M059J (cell line): ENCODE measurements at places on chromosomes 13 and 19. TPM values are rescaled to one million over a fixed set of nuclear protein-coding genes. Genes with fewer than 3 reads are reported as not detected.

NPAS1 gene
- 0.37 and 0.39 TPM in 2 replicates for total RNA-seq

HOMER3 gene
- total RNA-seq: 105 and 141 TPM in 2 replicates

REXO1 gene
- total RNA-seq: 3.4 and 13.8 TPM in 2 replicates

BRSK1 gene
- 0.17 and 2.7 TPM in 2 replicates for total RNA-seq

IL11 gene
- total RNA-seq: 23.0 and 39.1 TPM in 2 replicates

ZIK1 gene
- total RNA-seq: 10.3 and 12.3 TPM in 2 replicates

OVOL3 gene
- 0.39 TPM in 1 of 2 replicates, not detected in the other for total RNA-seq

URAD gene
- total RNA-seq: not detected in 2 replicates

KL gene
- total RNA-seq: not detected in 2 replicates

SMIM44 gene
- not detected in 2 replicates for total RNA-seq

PDX1 gene
- total RNA-seq: not detected in 2 replicates

IGSF23 gene
- total RNA-seq: 0.22 and 0.81 TPM in 2 replicates

SGCG gene
- total RNA-seq: not detected in 2 replicates

OLFM2 gene
- 0.39 TPM in 1 of 2 replicates, not detected in the other for total RNA-seq

ZNF99 gene
- not detected in 2 replicates for total RNA-seq

CYP4F2 gene
- total RNA-seq: 1.6 and 1.8 TPM in 2 replicates

DNA sequence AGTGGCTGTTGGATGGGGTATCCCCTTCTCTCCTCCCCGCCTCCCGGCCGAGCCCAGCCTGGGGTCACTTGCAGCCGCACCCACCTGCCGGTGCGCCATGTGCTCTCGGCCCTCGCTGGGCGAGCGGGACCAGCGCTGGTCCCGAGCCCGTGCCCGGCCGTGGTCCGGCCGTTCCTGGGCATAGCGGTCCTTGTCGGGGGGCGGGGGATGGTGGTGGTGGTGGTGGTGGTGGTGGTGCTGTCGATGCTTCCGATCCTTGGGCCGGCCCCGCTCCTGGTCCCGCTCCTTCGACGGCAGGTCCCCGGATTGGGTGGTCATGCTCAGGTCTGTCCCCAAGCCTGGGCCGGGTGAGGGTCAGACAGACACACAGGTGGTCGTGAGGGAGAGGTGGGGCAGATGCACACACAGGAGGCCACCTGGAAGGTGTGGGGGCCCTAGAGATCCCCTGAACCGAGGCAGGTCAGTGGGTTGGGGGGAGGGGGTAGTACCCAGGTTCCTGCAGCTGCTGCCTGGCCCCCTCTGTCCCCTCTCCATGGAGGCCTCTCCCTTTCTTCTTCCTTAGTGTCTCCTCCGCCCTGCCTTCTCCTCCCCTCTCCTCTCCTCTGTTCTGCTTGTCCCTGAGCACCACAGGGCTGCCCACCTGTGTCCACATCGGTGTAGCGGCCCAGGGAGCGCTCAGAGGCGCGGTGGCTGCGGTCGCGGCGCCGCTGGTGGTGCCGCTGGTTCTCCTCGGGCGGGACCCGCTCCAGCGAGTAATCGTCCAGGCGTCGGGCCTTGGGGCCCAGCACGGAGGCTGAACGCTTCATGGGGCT lies 58.7 kb downstream of the IER2 start:
- DNase-seq: no peak

DNA sequence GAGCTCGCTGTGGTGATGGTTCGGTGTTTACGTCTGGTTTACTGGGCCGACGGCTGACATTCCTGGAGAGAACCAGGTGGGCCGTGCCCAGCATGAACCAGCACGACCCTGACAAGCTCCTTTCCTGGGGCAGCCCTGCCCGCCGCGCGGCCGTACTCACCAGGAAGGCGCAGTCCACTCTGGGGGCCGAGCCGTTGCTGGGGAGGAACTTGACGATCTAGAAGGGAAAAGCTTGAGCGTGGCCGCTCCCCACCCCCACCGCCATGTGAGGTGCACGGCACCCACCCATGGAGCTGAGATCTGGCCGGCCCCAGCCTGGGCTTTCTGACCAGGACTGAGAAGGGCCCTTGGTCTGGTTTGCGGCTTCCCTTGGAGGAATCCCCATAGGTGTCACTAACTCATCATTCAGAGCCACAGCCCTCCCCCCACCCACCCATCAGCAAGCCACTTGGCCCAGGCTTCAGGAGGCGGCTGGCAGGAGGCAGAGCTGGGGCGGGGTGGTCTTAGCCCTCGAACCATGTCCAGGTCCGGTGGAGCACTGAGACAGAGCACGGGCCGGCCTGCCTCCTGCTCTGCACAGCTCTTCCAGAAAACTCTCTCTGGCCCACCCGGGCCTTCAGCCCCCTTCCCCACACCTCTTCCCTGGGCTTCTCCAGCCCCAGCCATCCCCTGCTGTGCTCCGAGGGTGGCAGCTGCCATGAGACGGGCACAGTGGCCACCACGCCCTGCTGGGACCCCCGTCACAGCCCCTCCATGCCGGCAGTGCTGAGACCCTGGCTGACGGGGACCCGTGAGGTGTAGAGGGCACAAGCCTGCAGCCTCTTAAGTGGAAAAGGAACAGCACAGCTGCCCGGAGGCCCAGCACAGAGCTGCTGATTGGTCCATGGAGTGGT lies 6.2 kb downstream of the ATP4B start:
- no peak for DNase-seq

DNA sequence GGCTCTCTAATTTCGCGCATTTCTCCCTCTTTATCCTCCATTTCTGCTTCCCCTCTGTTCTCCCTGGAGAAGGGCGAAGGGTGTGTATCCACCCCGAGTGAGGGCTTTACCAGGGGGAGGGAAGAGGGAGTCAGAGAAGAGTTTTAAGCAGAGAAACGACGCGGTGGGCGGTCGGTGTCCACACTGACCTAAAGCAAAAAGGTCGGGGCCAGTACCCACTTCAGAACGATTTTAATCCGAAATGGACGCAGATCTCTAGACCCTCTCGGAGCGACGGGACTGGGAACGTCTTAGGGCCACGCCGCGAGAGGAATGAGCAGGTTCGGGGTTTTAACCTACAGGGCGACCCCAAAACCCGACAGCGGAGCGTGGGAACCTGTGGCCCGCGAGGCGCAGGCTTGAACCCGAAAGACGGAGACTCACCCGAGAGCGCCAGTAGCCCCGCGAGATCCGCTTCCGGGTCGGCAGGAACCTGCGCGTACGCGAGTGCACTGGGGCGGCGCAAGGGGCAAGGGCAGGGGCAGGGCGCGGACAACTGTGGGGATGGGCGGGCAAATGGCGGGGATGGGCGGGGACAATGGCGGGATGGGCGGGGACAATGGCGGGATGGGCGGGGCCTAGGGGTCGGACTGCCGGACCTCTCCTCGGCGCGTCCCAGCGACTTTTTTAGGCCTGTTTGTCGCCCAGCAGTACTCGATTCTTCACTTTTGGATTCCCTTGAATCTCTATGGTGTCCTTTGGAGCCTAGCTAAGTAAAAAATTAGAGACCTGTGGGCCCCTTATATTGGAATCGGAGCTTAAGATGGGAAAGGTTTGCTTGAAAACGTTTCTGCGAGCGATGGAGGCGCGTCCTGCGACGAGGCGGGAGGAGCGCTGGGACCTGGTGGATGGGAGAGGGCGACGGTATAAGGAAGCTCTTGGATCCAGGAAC lies at the start of gene ZNF677:
Gene ZNF677 (minus strand): TSS at position 463 of the 931 bp plus-strand sequence. CDS start 3,323 bp downstream, outside the sequence.
- DNase-seq: peak; percentile 70

DNA sequence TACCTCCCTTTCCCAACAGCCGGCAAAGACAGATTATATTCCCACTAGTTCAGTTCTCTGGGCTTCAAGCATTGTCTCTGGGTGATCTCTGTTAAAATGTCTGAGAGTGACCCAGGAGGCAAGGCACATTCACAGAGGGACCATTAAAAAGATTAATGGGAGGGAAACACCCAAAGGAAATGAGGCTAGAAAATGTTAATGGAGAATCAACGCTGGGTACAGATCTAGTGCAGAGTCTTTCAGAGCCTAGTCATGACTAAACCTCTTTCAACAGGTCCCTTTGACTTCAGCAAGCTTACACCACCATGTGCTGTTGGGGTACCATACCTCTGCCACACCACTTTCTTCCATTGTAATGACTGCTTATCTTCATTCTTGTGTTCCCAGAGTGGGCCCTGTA lies 358.6 kb downstream of the DCT start:
- DNase-seq: no peak

- peak; percentile 100 for DNase-seq
These were observed 509 bp upstream of the HDGFL2 start for GRCh38 chr19:4471403-4472173.

GRCh38 chr19:49546825-49547565 lies 19.2 kb downstream of the RCN3 start:
- DNase-seq: peak; percentile 88

DNA sequence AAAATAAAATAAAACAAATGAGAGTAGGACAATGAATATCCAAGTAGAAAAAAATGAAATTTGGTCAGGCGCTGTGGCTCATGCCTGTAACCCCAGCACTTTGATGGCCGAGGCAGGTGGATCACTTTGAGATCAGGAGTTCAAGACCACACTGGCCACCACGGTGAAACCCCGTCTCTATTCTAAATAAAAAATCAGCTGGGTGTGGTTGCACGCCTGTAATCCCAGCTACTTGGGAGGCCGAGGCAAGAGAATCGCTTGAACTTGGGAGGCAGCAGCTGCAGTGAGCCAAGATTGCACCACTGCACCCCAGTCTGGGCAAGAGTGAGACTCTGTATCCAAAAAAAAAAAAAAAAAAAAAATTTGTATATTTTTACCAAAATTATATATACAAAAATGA lies 18.2 kb upstream of the ZMYM5 start:
- DNase-seq: no peak

GRCh38 chr19:999379-999719 lies 870 bp upstream of the GRIN3B start:
- DNase-seq: no peak

GRCh38 chr13:29165840-29166239 lies 345.7 kb downstream of the MTUS2 start:
- DNase-seq: peak; percentile 66

GRCh38 chr13:87554045-87554444 lies 117.1 kb upstream of the SLITRK5 start:
- no peak for DNase-seq

GRCh38 chr13:33072282-33072681 lies 56.1 kb downstream of the KL start:
- DNase-seq: no peak

DNA sequence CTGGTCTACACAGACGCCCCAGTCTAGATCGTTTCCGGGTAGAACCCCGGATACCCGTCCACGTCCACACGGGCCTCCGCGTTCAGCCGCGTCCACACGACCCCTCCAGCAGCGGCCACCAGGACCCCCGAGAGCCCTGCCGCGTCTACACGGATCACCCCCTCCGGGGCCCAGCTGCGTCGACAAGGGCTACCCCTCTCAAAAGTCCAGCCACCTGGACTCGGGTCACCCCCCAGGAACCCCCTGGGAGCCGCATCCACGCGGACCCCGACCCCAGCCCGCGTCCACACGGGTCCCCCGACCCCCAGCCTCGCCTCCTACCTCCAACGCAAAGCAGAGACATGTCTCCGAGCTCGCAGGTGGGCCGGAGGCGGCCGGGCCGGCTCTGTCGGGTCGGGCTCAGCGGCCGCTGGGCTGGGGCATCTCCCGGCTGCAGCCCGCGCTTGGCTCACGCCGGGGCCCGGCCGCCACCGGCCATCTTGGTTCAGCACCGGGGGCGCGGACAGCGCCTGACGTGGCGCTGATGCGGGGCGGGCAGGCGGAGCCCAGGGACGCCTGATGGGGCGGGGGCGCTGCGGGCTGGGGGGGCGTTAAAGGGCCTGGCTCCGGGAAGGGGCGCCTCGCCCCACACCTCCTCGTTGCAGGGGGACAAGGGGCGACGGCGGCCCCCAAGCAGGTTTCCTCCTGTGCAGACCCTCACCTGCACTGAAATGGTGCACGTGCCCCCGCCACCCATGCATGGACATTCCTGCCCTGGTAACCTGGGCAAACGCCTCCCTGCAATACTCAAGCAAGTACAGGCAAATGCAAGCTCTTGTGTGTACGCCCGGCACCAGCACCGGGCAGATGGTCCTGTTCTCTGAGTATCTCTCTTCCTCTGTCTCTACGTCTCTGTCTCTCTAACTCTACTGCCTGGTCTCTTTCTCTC lies at the start of gene UNC13A:
Gene UNC13A (minus strand): TSS at position 498 of the 928 bp plus-strand sequence. CDS start 155 bp downstream, at position 343.
- DNase-seq: peak; percentile 36

DNA sequence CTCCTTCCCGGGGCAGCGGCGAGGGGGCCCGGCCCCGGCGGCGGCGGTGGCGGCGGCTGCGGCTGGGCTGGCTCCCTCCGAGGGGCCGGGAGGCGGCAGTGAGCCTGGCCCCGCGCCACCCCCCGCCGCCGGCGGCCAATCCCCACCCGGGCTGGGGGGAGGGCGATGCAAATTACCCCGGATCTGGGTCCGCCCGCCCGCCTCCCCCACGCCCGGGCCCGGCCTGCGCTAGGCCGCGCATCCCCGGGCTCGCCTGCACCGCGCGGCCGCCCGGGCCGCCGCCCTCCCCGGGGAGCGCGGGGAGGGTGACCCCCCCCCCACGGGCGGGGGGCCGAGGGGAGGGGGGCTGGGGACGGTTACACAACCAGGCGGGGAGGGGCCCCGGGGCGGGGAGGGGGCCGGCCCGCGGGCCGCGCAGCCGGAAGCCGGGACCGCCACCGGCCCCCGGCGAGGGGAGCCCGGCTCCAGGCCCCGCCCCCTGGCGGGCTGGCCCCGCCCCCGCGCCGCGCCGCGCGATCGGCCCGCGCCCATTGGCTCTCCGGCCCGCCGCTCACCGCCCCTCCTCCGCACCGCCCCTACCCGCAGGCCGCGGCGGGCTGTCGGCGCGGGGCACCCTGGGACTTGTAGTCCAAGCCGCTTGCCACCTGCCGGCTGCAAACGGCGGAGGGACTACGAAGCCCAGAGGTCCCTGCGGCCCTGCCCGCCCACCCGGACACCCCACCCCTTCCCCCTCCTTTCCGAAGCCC lies 1.1 kb downstream of the ZBTB7A start:
- DNase-seq: peak; percentile 92

DNA sequence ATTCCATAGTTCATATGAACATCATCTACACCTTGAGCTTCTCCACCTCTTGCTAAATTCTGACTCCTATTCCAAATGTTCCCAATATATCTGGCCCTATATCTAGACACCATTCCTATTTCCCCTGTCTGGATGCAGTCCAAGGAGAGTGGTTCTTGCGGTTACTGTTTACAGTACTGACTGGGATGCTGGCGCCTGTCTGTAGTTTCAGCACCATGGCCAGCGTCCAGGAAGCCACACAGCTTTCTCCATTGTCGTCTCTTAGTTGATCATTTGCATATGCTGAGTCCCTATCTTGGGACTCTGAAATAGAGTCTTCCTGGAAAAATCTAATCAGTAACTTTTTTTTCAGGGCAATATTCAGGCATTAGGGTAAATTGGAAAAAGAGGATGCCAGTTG lies 14.9 kb downstream of the LAIR2 start:
- DNase-seq: peak; percentile 75

DNA sequence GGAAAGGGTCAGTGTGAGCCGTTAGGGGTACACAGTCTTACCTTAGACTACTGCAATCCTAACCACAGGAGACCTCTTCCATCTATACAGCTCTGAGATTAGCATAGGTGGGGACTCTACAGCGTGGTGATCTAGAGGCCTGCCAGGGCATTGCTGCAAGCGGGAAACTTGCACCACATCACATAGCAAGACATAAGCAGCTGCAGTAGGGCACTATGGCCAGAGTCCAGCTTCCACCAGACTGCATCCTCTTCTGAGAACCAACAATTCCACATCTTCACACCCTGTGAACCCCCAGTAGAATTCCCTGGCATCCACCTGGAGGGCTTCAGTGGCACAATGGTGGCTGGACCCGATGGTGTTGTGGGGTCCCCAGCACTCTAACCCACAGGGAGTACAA lies 1564.3 kb upstream of the PRR20A start:
- DNase-seq: no peak
